CD8-positive, alpha-beta memory T cell (primary cell): ENCODE measurements at places on chromosomes 3 and 15. TPM values are rescaled to one million over a fixed set of nuclear protein-coding genes. Genes with fewer than 3 reads are reported as not detected.

- DNase-seq: no peak
Observed at GRCh38 chr3:38533285-38533976, 37.3 kb downstream of the EXOG start.

- no peak for DNase-seq
Observed at GRCh38 chr3:160257606-160258005, 32.4 kb downstream of the C3orf80 start.

GRCh38 chr3:102353148-102353547 lies 81.7 kb upstream of the ZPLD1 start:
- no peak for DNase-seq

Gene SOX2
- not detected for polyA plus RNA-seq

Gene MCTP2
- 13.6 TPM for polyA plus RNA-seq

DNA sequence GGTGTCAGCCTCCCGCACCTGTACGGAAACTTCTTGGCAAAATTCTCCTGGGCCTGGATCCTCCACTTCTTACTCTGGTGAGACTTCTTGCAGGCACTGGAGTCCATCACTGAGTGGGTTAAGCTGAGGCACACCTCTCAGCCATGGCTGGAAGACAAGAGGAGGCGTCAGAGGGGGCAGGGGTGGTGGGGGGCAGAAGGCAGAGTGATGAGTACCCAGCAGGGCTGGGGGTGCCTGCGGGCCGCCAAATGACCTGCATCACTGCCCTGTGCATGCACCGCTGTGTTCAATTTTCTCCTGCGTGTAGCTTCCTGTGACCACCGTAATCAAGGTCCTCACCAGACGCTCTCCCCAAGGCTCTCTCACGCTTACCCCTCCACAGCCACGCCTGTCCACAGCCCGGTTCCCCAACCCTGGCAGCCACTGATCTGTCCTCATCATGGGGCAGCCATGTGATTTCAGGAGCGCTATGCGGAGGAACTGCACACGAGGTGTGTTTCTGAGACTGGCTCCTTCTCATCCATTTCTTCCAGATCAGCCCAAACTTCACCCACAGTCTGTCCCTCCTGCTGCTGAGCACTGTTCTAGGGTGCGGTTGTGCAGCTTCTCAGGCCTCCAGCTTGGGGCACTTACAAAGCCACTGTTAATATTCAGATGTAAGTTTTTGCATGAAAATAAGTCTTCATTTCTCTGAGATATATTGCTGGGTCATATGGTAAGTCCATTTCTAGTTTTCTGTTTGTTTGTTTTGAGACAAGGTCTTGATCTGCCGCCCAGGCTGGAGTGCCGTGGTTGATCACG lies 5.2 kb downstream of the C3orf22 start:
- DNase-seq: no peak

Gene FBXL22
- 0.97 TPM for polyA plus RNA-seq

DNA sequence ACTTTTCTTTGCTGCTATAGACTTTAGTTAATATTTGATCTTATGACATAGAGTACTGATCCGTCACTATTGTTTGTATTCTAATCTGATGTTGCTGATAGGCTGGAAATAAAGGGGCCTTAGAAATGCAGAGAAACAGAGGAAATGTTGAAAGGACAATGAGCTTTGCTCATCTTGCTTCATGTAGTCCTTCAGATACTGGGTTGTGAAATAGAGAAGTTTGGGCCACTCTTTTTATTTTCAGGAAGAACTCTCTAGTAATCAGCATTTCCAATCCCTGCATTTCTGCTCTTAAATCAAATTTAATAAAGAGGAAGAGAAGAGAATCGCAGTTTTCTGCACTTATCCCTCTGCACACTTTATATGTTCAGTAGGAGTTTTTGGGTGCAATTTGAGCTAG lies 192.8 kb upstream of the THBS1 start:
- DNase-seq: no peak

DNA sequence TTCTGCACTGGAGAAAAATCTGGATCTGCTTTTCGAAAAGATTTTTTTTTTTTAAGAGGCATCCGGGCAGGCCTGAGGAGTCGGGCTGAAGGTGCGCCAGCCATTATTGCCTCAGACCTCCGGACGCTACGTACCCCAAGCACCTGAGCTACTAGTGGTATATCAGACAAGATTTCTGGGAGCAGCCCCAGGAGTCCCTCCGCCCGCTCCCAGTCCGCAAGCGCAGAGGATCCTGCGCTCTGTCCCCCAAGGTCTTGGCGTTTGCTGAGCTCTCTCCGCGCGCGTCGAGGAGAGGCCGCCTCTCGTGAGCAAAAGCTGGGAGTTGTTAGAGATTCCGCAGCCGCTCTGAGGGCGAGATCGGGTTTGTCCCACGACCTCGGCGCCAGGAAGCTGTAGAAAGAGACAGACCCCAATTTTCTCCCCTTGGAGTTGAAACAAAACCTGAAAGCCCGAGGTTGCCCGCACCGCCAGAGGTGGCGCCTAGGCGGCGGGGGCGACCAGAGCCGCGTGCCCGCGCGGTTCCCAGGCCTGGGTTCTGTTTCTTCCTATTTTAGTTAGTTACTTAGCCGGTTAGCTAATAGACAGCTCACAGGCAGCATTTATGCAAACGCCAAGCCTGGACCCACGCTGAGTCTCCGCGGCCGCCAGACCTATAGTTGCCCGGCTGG lies 72.5 kb upstream of the POLG start:
- no peak for DNase-seq

Gene SOX14
- polyA plus RNA-seq: not detected

Gene TAMM41
- 26.0 TPM for polyA plus RNA-seq

GRCh38 chr15:94847325-94847724 lies 616.0 kb downstream of the MCTP2 start:
- DNase-seq: no peak

Gene GOLGA6D
- polyA plus RNA-seq: not detected

DNA sequence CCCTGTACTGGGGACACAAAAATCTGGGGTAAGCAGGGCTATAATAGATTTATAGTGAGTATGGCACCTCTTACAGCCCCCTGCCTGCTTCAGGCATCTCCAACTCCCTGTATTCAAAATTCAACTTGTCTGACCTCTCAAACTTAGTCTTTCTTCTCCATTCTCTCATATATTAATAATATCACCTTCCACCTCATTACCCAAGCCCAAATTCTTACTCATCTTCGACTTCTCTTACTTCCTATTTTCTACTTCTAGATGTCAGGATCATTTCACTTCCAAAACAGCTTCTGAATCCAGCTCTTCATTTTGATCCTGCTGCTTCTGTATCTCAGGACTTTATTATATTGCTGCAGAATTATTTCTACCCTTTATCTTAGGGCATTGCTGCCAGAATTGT lies 290.7 kb downstream of the CHST2 start:
- DNase-seq: no peak

- no peak for DNase-seq
Observed at GRCh38 chr3:114365909-114366308, 72.1 kb downstream of the TIGIT start.

GRCh38 chr3:141448606-141449220 lies 38.1 kb upstream of the RASA2 start:
- no peak for DNase-seq

- no peak for DNase-seq
Observed at GRCh38 chr3:129022114-129023007, 21.3 kb downstream of the EFCC1 start.
